ENCODE measurements at places on chromosomes 6 and 20.

DNA sequence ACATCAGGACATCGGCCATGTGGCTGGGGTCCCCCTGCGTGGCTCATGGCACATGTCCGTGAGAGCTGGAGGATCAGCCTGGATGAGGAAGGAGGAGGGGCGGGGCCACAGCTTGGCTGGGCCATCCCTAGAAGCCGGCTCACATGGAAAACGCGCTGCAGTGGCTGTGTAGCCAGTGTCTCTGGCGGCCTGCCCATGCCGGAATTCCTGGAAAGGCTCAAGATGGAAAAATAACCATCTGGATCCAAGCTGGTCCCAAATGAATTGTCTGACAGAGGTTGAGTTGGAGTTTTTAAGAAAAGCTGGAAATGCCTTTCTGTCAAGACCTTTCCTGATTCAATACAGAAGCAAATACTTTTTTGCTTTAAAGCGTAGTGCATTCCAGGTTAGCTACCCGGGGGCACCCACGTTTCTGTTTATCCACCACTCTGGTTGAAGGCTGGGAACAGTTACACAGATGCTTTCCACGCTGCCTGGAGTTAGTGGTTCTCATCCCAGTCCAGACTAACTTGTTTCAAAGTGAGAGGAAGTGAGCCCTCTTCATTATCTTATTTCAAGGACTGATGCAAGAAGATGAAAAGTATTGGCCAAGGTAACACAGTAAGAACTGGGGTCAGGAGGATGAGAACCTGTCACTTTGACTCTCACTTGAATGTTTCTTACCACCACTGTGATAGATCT, 99.0 kb downstream of the GMPR start:
- no peak for DNase-seq

DNA sequence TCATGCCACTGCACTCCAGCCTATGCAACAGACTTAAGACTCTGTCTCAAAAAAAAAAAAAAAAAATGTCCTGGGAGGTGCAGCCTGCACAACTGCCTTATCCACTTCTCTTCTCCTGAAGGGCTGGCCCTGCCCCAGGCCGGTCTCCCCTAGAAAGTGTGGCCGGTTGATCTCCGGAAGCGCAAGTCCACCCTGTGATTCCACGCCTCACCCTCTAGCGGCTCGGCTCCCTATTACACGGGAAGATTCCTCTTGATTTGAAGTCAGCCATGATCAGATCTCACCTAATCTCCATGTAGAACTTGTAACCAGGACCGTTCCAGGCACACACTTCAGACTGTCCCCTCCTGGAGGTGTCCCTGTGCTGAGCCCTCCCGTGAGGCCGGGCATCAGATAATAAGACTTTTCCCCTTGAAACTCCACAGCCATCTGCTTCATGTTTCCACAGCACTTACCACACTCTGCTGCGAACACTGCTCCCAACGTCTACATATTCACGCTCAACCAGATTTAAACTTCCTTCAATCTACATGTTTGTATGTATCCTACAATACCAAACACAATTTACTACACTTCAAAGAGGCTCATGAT, 49.3 kb upstream of the RPS6KA2 start:
- no peak for DNase-seq

GRCh38 chr6:17719323-17720041, 12.8 kb upstream of the NUP153 start:
- DNase-seq = no peak

- DNase-seq = no peak
Measured at GRCh38 chr20:20363434-20363798, 4.5 kb upstream of the INSM1 start.

GRCh38 chr6:30184417-30185031, 21.2 kb downstream of the TRIM15 start:
- DNase-seq = no peak

DNA sequence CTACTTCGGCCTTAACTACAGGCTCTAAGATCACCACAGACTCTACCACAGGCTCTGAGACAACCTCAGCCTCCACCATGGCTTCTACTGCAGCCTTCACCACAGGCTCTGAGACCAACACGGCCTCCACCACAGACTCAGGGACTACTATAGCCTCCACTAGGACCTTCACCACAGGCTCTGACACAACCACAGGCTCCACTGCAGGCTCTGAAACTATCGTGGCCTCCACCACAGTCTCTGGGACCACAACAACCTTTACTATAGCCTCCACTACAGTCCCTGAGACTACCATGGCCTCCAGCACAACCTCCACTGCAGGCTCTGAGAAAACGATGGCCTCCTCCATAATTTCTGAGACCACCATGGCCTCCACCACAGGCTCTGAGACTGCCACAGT, 15.3 kb downstream of the MUC22 start:
- DNase-seq = no peak

GRCh38 chr6:145318952-145319351, 416.4 kb downstream of the EPM2A start:
- DNase-seq = no peak

- DNase-seq = no peak
Measured at GRCh38 chr6:44897316-44897715, 430.8 kb upstream of the RUNX2 start.

- DNase-seq = no peak
Measured at GRCh38 chr6:3039384-3039783, 28.9 kb upstream of the RIPK1 start.

DNA sequence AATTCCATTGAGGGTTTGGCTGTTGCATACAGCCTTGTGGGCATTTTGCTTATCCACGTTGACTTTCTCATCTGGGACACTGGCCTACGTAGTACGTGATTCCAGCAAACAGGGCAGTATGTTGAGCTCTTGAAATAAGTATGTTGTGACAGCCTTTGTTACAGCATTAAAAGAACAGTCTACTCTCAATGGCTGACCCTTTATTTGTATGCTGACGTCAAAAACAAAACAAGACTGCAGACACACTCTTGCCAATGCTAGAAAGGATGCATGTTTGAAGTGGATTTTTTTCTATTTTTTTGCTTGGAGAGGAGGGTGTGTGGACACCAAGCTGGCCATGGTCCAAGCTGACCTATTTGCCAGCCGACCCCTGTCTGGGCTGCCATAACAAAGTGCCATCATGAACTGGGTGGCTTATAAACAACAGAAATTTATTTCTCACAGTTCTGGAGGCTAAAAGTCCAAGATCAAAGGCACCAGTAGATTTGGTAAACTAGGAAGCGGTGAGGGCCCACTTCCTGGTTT, 10.8 kb upstream of the SNHG17 start:
- no peak for DNase-seq

- DNase-seq = no peak
Measured at GRCh38 chr6:134427721-134428120, 109.8 kb upstream of the SGK1 start.

GRCh38 chr6:144922120-144922722, 637.1 kb downstream of the UTRN start:
- DNase-seq = no peak

DNA sequence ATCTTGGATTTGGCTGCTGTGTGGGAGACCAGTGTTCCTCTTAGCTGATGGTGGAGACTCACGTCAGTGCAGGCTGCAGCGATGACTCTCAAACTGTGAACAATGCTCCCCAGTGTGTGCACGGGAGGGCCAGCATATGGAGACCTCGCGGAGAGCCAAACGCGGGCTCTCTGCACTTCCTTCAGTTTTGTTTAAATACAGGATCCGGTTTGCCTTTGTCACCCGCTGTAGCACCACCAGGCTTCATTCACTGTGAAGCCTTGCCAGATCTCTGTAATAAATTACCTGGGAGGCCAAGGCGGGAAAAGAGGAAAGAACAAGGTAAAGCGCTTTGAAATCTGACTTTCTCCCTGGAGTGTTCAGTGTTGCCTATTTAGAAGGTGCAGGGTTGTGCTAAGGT, 30.7 kb upstream of the TMEM14A start:
- DNase-seq = peak; percentile 24

DNA sequence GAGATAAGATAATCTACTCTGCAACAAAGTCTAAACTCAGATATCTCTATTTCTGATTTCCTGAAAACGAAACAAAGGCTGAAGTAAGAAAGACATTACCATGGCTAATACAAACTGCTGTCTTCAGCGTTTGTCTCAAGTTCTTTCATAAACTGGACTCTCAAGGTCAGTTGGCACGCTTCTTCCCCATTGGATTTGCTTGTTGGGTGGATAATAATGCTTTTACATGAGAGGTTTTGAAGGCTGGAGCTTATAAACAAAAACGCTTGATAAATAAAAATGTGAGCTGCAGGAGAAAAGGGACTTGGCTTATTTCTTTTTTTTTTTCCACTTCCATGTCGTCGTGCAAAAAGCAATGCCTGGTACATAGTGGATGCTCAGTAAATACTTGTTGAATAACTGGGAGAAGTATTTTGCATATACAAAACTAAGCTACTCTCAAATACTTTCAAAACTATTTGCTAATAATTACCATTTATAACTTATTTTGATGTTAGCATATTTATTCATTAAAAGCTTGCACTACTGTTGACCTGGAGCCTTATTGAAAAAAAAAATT, 65.7 kb upstream of the EEF1A1 start:
- DNase-seq = peak; percentile 26

GRCh38 chr6:128079021-128079420, 178.2 kb upstream of the THEMIS start:
- no peak for DNase-seq

GRCh38 chr20:35304956-35305355, 12.7 kb upstream of the FAM83C start:
- DNase-seq = no peak

DNA sequence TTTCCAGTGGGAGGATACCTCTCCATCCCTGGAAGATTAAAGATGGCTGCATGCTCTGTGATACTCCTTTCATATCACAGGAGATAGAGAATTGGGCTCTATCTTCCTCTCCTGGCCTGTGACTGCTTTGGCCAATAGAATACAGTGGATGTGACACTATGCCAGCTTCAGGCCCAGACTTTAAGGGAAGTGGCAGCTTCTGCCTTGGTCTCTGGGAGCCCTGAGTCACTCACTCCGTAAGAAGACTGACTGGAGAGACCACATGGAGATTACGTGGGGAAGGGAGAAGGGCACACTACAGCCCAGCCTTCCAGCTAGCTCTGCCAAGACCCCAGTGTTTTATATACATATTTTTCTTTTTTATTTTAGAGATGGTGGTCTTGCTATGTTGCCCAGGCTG, 10.4 kb upstream of the MMP9 start:
- peak; percentile 38 for DNase-seq

GRCh38 chr6:17278289-17279063, 2.7 kb upstream of the RBM24 start:
- DNase-seq = peak; percentile 81

DNA sequence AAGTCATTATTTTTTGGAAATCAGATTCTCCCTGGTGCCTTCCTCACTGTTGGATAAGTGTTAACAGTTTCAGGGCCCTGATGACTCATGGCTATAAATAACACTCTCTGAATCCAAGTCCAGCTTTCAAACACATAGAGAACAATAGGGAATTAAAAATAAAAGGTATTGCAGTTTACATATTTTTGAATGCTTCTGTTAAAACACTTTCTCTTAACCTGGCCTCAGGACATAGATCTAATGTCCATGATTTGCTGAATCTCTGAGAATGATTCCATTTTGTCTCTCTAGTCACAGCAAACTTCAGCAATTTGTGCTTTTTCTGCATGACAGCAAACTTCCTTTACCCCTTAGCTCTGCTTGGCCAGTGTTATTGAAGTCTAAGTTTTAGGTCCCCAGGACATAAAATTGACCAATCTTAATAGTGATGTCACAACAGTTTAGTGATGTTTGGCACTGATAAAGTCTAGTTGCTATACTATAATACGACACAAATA, 1192.4 kb upstream of the CITED2 start:
- DNase-seq = peak; percentile 53

- DNase-seq = peak; percentile 61
Measured at GRCh38 chr6:118283766-118284165, 264.3 kb upstream of the PLN start.

- DNase-seq = no peak
Measured at GRCh38 chr6:162733489-162733888, 5.7 kb downstream of the PACRG start.

- peak; percentile 65 for DNase-seq
Measured at GRCh38 chr6:157314705-157315321, 8.5 kb downstream of the TMEM242 start.

DNA sequence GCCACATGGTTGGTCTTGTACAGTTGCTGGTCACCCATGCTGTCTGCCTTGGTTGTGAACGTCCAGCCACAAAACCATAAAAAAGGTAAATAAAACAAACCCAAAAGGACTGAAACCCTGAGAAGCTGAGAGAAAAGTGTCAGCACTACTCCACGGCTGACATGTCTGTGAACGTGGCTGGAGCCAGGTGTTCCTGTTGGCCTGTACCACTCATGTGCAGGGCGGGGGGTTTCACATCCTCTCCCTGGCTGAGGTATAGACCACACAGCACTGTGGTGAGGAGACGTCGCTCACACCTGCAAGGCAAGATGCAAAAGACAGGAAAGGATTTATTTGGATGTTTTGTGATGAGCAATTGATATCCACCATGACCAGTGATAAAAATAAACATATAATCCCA, 51.9 kb upstream of the MRPS10 start:
- no peak for DNase-seq

DNA sequence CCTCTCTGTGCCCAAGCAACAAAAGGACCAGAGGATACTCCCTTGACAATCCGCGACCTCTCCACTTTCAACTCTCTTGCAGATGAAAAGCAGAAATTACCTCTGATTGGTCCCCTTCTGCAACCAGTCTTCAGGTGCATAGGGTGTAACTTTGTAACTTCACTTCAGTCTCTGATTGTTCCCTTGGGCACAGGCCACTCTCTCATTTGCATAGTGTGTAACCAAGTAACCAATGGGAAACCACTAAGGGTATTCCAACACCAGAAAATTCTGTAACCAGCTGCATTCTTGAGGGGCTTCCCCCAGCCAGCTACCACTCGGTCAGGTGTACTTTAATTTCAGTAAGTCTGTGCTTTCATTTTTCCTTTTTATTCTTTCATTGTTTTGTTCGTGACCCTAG, 4.4 kb upstream of the RAET1L start:
- DNase-seq = no peak

- peak; percentile 81 for DNase-seq
Measured at GRCh38 chr6:33787954-33788693, 806 bp downstream of the LEMD2 start.

GRCh38 chr6:32086661-32087573, 22.2 kb downstream of the TNXB start:
- peak; percentile 77 for DNase-seq

GRCh38 chr6:137862419-137863090, 4.5 kb upstream of the TNFAIP3 start:
- DNase-seq = no peak

GRCh38 chr6:50007819-50008218, 14.0 kb downstream of the DEFB110 start:
- DNase-seq = peak; percentile 77

- DNase-seq = no peak
Measured at GRCh38 chr20:44479643-44480042, 4.0 kb downstream of the TTPAL start.

GRCh38 chr6:96812077-96812703, 25.1 kb downstream of the GPR63 start:
- DNase-seq = no peak

DNA sequence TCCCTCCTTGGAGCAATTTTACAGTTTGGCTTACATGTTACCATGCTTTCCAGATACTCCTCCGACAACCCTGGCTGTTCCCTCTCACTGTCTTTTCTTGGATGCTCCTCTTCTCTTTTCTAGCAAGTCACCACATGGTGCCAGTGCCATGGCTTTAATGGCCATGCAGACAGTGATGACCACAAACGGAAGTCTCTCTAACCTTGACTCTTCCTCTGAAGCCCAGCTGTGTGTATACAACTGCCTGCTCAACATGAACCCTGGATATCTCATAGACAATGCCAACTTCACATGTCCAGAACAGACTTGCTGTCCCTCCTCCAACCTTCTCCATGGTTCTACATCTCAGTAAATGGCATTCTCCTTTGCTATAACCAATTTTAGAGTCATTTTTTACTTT, 49.8 kb upstream of the NEDD9 start:
- DNase-seq = peak; percentile 7

Measured in HT1080 (cell line).